ENCODE measurements at places on chromosomes 6 and 20.

DNA sequence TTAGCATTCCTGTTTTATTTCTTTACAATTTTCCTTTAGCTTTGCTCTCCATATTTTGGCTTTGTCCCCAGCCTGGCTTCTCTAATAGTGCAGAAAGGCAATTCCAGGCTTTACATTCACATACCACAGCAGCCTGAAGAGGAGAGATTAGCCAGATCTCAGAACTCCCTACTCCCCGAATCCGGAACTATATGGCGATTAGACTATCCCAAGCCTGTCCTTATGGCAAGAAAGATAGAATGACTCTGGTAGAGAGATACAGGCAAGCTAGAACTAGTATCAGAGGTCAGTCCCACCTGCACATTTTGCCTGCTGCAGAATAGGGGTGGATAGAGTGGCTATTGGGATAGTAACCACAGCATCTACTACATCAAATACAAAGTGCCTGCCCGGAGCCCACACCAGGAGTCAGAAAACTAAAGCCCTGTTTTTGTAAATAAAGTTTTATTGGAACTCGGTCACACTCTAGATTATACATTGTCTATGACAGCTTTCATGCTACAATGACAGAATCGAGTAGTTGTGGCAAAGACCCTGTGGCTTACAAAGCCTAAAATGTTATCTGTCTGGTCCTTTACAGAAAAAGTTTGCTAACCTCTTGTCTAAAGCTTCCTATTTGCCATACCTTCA is 17.1 kb upstream of the ADIG start:
- DNase-seq = no peak

DNA sequence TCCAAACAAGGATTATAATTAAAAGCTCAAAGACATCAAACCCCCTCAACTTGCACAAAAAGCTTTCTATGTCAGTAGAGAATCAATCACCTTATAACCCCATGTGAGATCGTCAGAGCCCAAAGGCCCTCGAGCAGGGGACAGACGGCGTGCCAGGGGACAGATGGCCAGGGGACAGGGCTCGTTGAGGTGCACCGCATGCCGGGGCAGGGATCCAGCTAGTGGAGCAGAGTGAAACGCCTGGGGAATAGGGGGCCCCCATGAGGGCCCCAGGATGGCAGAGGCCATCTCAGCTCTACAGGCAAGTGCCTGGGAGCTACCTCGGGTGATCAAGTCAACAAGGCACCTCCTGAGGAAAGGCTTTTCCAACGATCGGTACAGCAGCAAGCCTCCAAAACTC is 28.6 kb downstream of the DIDO1 start:
- DNase-seq = no peak

GRCh38 chr20:32244150-32244823 is 33.2 kb upstream of the KIF3B start:
- DNase-seq = no peak

DNA sequence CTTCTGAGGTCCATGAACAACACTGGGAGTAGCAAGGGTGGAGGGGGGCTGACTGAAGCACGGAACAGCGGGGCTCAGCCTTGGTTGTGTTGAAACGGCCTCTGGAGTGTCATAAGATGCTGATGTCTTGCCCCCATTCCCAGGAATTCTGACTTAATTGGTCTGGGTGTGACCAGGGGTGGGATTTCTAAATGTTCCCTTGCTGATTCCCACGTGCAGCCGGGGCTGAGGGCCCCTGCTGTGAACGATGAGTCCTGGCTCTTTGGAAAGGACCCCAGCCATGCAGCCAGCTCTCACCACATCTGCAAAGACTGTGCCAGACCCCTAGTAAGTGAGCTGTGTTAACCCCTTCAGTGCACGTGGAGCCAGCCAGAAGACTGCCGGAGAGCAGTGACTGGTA is 28.6 kb upstream of the FAM50B start:
- DNase-seq = no peak

GRCh38 chr6:49328051-49328744 is 134.9 kb downstream of the MMUT start:
- DNase-seq = no peak

- DNase-seq = no peak
Observed at GRCh38 chr6:88376768-88377387, 210.7 kb upstream of the CNR1 start.

GRCh38 chr20:32510601-32511357 is 74.4 kb downstream of the NOL4L start:
- DNase-seq = no peak

GRCh38 chr20:64063389-64064144 is 569 bp downstream of the TCEA2 start:
- no peak for DNase-seq

GRCh38 chr6:164856138-164856537 is 453.3 kb downstream of the C6orf118 start:
- no peak for DNase-seq

GRCh38 chr6:139600343-139600742 is 225.9 kb upstream of the CITED2 start:
- DNase-seq = no peak

GRCh38 chr6:53627391-53628218 is 38.0 kb downstream of the KLHL31 start:
- DNase-seq = no peak

- no peak for DNase-seq
Observed at GRCh38 chr6:53811082-53811481, 16.3 kb downstream of the LRRC1 start.

DNA sequence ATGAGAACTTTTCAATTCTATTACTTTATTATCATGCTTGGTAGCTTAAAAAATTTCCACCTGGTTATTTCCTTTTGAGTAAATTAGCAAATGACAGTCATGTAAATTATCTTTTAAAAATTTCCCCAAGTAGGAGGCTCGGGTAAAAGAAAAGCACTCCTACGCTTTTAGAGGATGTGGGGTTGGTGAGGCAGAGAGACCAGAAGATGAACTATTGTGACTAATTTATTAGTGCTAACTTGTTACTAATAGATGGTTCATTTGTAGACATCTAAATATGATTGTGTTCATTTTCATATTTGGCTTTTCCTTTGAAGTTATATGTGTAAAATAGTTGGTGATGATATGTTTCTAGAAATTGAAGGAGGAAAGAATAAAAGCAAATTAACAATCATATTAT is 27.0 kb downstream of the ZNF292 start:
- no peak for DNase-seq

DNA sequence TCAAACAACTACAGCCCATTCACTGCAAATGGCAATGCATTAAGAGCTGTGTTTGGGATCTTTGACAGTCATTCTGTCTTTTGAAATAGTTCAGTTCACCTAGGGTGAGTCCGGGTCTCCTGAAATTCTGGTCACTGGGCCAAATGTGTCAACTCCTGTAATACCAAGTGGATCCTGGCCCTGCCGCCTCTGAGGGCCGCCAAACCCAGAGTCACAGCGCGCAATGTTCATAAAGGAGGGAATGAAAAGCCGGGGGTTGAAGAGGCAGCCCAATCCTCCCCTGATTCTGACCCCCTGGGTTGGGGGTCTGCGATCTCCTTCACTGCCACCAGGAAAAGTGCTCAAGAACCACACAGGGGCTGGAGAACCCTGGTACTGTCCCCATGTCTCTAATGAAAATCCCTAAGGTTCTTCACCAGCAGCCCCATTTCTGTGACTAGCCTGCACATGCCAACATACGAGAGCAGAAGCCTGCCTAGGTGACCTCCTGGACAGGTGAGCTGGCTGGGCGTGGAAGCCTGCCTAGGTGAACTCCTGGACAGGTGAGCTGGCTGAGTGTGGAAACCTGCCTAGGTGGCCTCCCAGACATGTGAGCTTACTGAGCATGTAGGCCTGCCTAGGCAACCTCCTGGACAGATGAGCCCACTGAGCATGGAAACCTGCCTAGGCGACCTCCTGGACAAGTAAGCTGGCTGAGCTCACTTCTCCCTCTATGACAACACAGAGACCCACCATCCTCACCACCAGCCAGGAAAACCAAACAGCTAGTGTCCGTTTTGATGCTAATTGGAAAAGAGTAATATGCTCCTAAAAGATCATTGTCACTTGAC is 16.1 kb upstream of the APMAP start:
- no peak for DNase-seq

DNA sequence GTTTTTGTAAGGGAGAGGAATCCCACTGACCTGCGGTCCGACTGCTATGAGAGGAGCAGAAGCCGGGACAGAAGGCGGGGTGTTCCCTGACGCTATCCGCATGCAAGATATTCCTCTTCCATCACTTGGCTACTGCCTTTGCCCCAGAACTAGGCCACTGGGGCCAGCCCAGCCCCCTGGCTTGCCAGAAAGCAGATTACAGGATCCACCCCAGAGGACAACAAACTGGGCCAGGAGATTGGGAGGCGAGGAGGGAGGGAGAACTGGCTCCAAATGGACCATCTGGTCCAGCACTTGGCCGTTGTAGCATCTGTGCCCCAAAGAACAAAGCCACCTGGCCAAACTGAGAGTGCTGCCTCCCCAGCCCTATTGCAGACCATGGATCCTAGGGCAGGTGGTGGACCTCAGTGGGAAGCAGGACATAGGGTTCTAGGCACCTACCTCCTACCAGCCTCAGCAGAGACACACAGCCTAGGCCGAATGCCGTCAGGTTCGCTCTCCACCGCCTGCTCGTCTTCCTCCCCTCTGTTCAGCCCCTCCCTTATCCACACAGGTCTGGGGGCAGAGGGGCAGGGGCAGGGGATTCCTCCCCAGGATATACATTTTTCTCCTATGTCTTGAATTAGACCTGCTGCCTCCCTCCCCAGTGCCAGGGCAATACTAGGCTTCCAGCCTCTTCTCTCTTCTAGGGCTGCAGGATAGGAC is 4.0 kb downstream of the MDGA1 start:
- no peak for DNase-seq

GRCh38 chr6:135323202-135323668 is 142.1 kb downstream of the MYB start:
- no peak for DNase-seq

DNA sequence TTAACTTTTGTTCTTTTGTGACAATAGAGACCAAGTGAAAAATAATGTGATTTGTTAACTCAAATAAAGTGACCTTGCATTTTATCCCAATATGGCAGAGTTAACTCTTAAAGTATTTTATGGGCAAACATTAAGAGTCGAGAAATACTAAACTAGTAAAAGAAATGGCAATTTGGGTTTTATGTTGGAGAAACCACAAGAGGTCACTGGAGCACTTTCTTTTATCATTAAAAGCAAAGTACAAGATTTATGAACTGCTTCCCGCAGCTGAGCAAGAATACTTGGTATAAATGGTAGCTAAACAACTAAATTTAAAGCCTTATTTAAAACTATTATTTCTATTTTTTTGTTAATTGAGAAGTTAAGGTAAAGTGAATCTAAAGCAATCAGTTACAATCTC is 33.5 kb upstream of the MCM9 start:
- peak; percentile 1 for DNase-seq

All from CD4-positive, alpha-beta T cell treated with Interleukin-1 beta for 1 hour (primary cell).